ENCODE measurements at places on chromosomes 6 and 20.

DNA sequence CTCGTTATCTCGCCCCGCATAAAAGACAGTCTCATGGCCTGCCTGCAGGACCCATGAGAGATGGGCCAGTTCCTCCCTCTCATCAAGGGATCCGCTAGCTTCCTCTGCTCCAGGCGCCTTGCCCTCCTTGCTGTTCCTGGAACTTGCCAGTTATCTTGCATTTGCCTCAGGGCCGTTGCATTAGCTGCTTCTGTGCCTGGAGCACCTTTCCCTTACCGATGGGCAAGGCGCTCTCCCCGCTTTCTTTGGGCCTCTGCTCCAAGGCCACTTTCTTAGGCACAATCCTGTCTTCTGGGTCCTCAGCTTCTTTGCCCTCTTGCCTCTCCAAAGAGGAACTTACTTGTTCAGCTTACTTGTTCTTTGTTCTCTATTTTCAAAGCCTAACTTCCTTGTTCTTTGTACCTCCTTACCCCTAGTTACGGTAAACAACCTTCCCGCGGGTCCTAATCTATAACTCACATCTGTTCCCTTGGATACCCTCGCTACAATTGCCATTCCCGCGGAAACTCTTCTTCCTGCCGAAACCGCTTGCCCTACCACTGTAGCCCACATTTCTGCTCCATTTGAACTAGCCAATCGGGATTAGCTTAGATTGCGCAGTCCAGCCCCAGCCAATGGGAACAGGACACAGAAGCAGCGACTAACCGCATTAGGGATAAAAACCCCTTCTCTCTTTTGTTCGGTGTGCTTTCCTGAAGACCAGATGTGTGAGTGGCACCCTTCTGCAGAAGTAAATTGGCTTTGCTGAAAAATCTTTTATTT lies 887 bp upstream of the NSFL1C start:
- DNase-seq, result no peak

DNA sequence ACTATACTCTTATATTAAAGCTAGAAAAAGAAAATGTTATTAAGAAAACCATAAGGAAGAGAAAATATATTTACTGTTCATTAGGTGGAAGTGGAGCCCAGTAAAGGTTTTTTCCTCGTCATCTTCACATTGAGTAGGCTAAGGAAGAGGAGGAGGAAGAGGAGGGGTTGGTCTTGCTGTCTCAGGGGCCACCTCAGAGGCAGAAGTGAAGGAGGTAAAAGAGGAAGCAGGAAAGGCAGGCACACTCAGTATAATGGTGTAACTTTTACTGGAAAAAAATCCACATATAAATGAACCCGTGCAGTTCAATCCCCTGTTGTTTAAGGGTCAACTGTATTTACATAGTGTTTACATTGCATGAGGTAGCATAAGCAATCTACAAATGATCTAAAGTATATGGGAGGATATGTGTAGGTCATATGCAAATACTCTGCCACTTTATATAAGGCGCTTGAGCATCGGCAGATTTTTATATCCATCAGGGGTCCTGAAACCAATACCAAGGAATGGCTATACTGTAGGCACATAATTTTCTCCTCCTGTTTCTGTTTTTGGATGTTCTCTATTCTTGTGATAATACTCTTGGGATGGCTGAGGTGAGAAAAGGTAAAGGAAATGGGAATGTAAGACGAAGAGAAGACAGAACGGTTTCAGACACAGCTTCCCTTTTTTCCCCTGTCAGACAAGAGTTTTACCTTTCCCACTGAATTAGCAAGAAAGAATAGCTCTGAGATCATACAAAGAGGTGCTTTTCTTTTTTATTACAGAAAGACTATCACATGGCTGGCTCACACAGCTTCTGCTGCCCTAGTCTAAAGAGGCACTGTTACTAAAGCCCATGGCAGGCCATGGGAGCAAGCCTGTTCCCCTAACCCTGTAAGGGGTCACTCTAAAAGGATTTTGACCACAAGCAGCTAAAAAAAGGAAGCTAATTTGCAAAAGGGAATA lies 59.9 kb downstream of the NUDT3 start:
- DNase-seq, result no peak

DNA sequence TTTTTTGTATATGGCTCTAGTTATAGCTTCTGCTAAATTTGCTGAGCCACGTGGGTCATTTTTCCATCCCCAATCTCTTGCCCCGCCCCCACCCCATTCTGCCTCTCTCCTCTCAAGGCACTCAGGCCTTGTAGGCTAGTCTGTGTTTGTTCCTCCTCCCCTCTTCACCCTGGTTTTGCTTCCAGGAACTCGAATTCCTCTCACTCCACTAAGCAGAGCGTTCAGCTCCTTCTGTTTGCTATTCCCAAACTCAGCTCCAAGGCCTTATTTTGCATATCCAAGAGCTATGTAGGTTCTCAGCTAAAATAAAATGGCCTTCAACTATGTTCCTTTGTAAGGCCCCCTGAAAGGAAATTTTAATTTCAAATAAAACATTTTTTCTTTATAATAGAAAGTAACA lies 1293.7 kb downstream of the EPHA7 start:
- no peak for DNase-seq

DNA sequence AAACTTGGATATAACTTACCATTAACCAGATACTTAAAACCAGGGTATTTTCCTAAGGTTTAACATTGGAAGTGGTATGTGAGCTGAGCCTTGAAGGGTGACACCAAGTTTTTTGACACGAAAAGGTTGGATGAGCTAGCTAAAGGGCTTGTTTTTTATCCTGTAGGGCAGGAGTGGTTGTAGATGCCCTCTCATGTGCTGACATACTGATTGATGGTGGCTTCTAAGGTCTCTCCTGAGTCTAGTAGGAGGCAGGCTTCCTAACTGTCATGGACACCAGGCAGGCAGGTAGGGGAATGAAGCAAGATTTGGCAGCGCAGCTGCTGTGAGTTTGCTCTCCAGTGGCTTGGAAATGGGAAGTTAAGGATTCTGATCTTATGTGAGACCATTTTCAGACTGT lies 66.1 kb downstream of the FOXO3 start:
- DNase-seq, result no peak

DNA sequence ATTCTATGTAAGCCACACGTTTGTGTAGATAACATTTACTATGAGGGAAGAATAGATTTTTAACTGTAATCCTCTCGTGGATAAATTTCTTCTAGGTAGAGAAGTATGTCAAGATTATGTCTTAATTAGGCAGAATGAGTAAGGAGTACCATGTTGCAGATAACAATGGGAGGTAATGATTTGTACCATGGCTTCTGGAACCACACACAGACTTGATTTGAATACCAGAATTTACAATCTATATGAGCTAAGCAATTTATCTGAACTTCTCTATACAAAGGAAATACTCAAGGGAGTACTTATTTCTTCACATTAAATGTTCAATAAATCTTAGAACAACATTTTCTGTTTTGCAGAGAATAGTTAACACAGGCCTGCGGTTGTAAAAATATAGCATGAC lies 51.5 kb downstream of the RPS12 start:
- no peak for DNase-seq

DNA sequence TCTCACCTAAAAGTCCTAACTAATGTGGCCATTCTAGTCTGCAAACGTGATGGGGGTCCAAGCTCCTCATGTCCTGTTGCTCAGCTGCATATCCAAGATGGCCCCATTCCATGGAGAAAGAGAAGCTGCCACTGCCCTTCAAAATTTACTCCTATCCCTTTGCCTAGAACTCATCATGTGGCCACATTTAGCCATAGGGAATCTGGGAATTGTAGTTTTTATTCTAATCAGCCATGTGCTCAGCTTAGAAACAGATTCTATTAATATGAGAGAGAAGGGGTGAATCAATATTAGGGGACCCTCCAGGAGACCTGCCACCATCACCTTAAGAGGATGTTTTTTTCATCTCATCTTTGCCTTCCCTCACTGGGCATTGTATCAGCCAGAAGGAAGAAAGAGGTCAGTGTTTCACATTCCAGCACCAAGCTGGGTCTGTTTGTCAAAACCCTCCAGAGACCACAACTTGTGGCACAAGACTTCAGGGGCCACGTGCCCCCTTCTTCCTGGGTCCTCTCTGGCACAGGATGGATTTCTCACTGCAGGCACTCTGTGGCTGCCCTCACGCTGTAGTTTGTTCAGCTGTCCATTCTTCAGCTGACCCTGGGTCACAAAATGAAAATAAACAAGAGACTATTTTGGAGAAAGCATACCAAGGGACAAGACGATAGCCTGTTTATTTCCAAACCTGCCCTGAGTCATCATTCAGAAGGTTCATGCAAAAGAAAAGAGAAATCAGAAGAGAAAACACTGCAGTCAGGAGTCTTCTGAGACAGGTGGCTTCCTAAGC lies 172.0 kb downstream of the EYA2 start:
- no peak for DNase-seq

DNA sequence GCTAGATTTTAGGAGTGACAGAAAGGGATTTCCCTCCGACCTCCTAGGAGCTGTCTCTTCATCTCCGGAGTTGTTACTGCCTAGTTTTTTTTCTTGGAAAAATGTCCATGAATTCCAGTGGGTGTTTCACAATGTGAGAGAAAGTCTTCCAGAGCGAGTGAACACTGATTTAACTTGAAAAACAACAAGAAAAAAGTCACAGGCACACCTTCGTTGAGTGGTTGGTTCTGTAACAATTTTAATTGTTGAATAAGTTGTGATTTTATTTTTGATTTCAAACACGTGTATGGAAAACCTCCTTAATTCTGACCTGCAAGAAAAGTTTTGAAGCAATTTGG lies 2.9 kb downstream of the TFAP2C start:
- no peak for DNase-seq

- peak; percentile 39 for DNase-seq
These were observed 152.1 kb upstream of the RALGAPA2 start for GRCh38 chr20:20864351-20865096.

DNA sequence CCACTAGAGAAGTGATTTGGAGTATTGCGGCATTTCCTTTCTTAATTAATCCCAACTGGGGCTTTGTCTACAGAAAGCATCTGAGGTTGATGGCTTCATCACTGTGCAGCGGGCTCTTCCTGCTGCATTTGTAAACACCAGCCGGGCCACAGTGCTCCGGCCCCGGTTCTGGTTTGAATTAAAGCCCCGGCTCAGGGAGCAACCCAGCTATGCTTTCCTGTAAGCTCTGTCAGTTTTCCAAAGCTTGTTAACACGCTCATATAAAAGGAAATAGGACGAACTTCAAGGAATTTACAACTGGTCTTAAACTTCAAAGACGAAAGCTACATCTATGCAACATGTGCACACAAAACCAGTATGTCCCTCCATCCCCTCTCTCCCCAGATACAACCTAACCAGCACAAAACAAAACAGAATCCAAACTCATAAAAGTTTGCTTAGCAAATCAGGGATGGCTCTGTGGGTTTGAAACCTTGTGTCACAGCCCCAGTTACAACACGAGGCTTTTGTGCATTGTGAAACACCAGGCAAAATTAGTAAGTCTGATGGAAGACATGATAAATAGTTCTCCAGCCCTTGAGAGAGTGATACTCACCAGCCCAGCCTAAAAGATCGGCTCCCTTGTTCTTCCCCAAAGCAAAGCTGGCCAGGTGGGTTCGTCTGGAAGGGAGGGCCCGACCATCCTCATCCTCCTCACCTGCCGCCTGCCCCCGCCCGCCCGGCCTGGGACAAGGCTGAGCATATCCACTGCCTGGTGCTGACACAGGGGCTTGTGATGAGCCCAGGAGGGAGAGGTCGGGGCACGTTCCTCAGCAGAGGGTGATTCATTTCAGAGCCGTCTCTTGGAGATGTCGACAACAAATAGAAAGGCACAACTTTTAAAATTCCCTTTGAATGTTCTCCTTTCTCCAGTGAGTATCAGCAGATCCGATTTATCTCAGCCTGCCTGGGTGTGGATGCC lies 197.9 kb downstream of the TFAP2C start:
- DNase-seq, result no peak

GRCh38 chr6:5626727-5627426 lies 365.6 kb downstream of the FARS2 start:
- DNase-seq, result no peak

DNA sequence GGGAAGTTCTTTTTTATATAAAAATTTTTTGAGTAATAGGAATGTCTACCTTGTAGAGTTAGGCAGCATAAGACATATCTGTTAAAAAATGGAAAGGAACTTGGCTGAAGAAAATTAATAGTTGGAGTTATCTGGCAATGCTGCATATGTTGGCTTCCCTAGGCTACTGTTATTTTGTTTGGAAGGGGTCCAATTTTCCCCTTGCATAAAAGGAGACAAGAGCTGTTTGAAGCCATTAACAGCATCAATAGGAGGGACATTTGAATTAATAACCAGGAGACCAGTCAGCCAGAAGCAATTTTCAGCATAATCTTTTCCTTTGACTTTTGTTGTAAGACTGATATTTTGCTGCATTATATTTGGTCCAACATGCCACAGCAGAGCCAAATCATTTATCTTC lies 80.9 kb upstream of the TAB2 start:
- no peak for DNase-seq

DNA sequence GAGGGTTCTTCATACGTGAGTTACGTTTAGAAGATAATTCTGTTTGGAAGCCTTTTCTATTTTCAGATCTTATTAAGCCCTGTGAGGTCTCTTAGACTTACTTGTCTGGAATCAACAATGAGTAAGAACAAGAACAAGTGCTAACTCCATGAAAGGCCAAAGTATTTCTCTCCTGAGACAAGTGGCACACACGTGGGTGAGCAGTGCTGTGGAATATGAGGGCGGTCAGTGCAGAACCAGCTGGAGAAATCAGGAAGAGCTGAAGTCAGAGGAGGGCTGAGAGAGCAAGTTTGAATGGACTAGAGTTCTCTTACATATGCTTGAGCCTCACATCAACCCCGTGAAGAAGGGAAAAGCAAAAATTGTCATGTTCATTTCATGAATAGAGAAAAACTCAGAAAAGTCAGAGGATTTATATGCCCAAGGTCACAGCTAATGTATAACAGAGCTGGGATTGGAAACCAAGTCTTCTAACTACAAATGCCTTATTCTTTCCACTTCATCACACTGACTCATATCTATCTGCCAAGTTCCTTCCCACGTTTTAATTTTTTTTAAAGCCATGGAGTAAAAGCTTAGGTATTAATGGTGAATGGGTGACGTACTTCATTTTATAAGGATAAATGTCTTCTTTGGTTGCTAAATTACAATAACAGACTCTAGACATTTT lies 201.3 kb upstream of the DTNBP1 start:
- no peak for DNase-seq

DNA sequence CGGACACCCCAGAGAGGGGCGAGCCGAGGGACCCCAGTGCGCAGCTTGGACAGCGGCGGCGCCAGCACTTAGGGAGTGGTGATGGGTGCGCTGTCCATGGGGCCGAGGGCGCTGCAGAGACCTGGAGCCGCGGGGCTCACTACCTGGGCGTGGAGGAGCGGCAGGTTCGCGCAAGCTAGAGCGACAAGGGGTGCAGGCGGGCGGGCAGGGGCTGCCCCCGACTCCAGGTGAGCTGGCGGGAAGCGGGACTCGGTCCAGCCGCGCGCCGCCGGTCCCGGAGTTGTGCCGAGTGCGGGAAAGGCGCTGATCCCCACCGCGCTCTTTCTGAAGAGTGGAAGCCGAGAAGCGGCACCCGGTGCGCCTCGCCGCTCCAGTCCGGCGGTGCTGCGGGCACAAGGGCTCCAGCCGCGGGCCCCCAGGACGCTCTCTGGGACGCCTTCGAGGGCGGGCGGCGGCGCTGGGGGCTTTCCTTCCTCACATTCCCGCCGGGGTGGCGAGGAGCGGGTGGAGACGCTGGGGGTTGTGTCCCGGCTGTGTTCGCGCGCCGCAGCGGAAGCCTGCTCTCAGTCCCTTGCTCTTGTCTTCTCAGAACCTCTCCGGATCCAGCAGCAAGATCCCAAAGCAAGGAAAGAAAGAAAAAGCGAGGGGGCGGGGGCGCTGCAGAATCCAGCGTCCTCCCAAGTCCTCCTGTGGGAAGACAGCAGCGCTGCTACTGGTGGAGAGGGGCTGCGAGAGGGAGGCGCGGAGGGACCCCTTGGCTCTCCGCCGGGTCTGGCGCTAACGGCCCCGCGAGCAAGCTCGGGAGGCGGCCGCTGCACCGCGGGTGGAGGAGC lies at the start of gene B3GAT2:
Gene B3GAT2, minus strand, starts transcription at position 610 of the 833 bp plus-strand sequence. CDS start 631 bp downstream, outside the sequence.
- peak; percentile 50 for DNase-seq

GRCh38 chr20:63819224-63819921 lies 11.7 kb downstream of the ZBTB46 start:
- no peak for DNase-seq

Measured in neuronal stem cell (in vitro differentiated cells).